ENCODE measurements at places on chromosomes 7 and 10. TPM values are rescaled to one million over a fixed set of nuclear protein-coding genes. Genes with fewer than 3 reads are reported as not detected.
A peak's percentile ranks its signal among the peaks of the same experiment; 100 is the strongest.

Gene LRIT1
- not detected for total RNA-seq

Gene MACC1
- not detected for total RNA-seq

Gene LRMDA
- total RNA-seq: not detected

Gene SAP25
- 0.60 TPM for total RNA-seq

Gene GNAT3
- total RNA-seq: not detected

Gene EVX1
- not detected for total RNA-seq

Gene PLXDC2
- 0.38 TPM for total RNA-seq

Gene AGR2
- total RNA-seq: not detected

Gene ATOH7
- total RNA-seq: not detected

Gene TMEM229A
- not detected for total RNA-seq

- H3K36me3 ChIP-seq: no peaks in the 10 kb centered on the region
- H3K4me1 ChIP-seq: peaks cover 8% of the 10 kb centered on the region
- peaks cover 40% of the 10 kb centered on the region for H3K27me3 ChIP-seq
- no peak overlapping the region for H3K27ac ChIP-seq
- H3K4me3 ChIP-seq: peak overlapping the region; percentile 12
- DNase-seq: no peak
Observed at GRCh38 chr7:73647725-73648592, 19.7 kb upstream of the VPS37D start.

GRCh38 chr10:101238732-101239105, 9.5 kb upstream of the LBX1 start:
- H3K36me3 ChIP-seq: no peaks in the 10 kb centered on the region
- H3K27ac ChIP-seq: no peak overlapping the region
- no peaks in the 10 kb centered on the region for H3K4me1 ChIP-seq

DNA sequence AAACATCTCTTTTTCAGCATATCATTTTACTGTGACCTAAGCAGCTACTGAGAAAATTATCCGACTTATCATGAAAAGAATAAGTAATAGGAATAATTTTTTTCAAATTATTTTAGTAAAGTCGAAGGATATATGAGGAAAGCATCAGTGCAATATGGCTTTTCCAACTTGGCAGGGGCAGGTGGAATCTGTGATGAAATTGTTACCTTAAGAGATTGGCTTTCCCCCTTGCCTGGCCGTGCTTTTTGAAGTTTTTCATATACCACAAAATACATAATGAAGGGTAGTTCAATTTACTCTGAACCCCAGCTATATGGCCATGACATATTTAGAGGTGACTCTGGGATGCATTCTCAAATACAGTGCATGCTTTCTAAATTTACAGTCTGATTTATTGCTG, 87.2 kb upstream of the MKX start:
- no peak for DNase-seq
- no peaks in the 10 kb centered on the region for H3K36me3 ChIP-seq
- no peak overlapping the region for H3K27ac ChIP-seq
- H3K4me3 ChIP-seq: no peak overlapping the region
- H3K27me3 ChIP-seq: no peaks in the 10 kb centered on the region

DNA sequence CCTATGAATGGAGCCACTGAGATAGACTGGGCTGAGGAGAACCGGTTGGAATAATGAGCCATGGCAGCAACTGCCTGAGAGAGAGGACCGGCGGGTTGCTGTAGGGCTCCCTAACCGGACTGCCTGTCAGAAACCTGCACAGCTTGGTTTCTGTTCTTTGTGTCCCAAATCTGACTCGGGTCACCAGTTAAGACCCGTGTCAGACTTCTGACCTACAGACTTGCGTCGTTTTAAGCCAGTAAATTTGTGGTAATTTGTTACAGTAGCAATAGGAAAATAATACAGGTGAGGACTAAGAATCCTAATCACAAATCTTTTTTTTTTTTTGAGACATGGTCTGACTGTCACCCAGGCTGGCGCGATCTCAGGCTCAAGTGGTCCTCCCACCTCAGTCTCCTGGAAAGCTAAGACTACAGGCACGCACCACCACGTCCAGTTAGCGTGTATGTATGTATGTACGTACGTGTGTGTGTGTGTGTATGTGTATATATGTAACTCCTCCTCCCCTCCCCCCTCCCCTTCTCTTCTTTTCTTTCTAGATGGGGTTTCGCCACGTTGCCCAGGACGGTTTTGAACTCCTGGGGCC, 672 bp upstream of the DDX56 start:
- peak overlapping the region; percentile 80 for H3K4me3 ChIP-seq
- no peaks in the 10 kb centered on the region for H3K27me3 ChIP-seq
- H3K27ac ChIP-seq: peak overlapping the region; percentile 60
- H3K36me3 ChIP-seq: peaks cover 74% of the 10 kb centered on the region
- DNase-seq: no peak

- DNase-seq: no peak
- H3K4me3 ChIP-seq: no peak overlapping the region
- H3K36me3 ChIP-seq: no peaks in the 10 kb centered on the region
- H3K27me3 ChIP-seq: no peaks in the 10 kb centered on the region
- H3K4me1 ChIP-seq: no peaks in the 10 kb centered on the region
- no peak overlapping the region for H3K27ac ChIP-seq
Observed at GRCh38 chr7:135341049-135341448, 107.4 kb downstream of the STRA8 start.

DNA sequence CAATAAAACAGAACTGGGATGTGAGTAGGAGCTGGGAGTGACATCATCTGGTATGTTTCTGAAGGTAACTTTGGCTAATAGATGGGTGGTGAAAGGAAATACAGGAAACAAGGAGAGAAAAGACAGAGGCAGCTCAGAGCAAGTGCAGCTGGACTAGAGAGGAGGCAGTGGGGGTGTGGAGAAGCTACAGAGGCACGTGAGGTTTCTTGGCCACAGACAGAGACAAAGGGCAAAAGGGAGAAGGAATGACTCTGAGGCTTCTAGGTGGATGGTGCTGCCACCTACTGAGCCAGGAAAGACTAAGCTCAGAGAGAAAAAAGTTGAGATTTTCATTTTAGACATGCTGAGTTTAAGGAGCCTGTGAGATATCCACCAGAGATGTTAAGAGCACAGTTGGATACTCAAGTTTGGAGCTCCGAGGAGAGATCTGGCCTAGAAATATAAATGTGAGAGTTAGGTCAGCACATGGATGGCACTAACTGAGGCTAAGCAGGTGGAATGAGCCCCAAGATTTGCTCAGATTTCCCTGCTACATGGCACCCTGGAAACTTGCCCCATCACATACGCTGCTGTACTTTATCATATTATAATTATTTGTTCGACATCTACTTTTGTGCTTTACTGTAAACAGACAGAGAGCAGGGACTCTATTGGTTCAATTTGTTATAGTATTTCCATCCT, 293.0 kb upstream of the IMMP2L start:
- H3K4me3 ChIP-seq: no peak overlapping the region
- no peaks in the 10 kb centered on the region for H3K36me3 ChIP-seq
- no peak overlapping the region for H3K27ac ChIP-seq

- H3K36me3 ChIP-seq: no peaks in the 10 kb centered on the region
- no peaks in the 10 kb centered on the region for H3K27me3 ChIP-seq
- no peak overlapping the region for H3K4me3 ChIP-seq
- no peaks in the 10 kb centered on the region for H3K4me1 ChIP-seq
Observed at GRCh38 chr10:18906636-18907035, 142.0 kb upstream of the MALRD1 start.

DNA sequence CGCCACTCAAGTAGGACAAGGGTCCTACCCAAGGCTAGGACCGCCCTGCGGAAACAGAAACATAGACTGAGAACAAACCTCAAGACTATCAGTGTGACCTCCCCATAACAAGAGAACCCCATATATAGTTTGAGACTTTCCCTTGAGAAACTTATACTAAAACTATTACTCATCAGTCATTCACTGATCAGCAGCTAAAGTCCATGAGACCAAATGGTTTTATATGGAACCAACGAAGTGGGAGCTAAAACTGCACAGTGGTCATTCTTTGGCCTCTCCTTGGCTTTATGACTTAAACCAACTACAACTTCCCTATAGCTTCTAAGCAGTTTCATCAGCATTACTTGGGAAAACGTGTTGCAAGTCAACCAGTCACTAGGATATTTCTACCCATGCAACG, 13.7 kb upstream of the ZSCAN21 start:
- peak overlapping the region; percentile 91 for H3K27ac ChIP-seq
- H3K4me3 ChIP-seq: no peak overlapping the region
- H3K36me3 ChIP-seq: peaks cover 67% of the 10 kb centered on the region
- peaks cover 44% of the 10 kb centered on the region for H3K4me1 ChIP-seq
- no peaks in the 10 kb centered on the region for H3K27me3 ChIP-seq

DNA sequence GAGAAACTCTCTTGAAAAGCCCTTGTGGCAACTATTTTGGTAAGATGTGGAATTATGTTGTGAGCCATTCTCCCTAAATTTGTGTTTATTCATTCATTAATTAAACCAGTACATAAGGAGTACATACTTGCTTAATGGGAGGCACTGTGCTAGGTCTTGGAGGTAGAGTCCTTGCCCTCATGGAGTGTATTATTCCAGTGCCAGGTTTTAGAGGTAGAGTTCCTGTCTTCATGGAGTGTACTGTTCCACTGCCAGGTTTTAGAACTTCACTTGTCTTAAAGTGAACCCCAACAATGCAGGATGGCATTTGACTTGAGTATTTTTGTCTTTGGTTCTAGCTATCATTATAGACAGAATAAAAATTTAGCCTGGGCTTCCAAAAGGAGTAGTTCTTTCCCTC, 8.8 kb downstream of the MXI1 start:
- no peak for DNase-seq
- H3K27me3 ChIP-seq: no peaks in the 10 kb centered on the region
- H3K36me3 ChIP-seq: no peaks in the 10 kb centered on the region
- H3K4me1 ChIP-seq: no peaks in the 10 kb centered on the region

- DNase-seq: no peak
- no peaks in the 10 kb centered on the region for H3K27me3 ChIP-seq
- no peak overlapping the region for H3K4me3 ChIP-seq
- no peaks in the 10 kb centered on the region for H3K4me1 ChIP-seq
- no peaks in the 10 kb centered on the region for H3K36me3 ChIP-seq
- H3K27ac ChIP-seq: no peak overlapping the region
Observed at GRCh38 chr7:112162142-112162766, 43.9 kb downstream of the DOCK4 start.

DNA sequence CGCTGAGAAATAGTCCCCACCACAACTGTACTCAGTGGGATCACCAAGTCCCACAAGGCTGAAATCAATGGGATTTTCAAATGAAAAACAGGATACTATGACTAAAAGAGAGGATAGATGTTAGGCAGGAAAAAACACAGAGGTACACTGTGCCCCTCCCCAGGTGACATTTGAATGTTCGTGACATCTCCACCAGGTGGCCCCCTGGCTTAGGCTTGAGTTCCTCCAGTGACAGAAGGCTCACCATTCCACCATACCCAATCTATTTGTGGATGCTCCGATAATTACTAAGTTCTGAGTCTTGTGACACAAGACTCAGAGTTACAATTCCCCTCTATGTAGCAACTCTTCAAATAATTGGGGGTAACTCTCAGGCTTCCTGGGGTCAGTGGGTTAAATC, 77.5 kb upstream of the KCNMA1 start:
- no peaks in the 10 kb centered on the region for H3K27me3 ChIP-seq
- H3K36me3 ChIP-seq: no peaks in the 10 kb centered on the region
- H3K27ac ChIP-seq: no peak overlapping the region
- H3K4me3 ChIP-seq: no peak overlapping the region

DNA sequence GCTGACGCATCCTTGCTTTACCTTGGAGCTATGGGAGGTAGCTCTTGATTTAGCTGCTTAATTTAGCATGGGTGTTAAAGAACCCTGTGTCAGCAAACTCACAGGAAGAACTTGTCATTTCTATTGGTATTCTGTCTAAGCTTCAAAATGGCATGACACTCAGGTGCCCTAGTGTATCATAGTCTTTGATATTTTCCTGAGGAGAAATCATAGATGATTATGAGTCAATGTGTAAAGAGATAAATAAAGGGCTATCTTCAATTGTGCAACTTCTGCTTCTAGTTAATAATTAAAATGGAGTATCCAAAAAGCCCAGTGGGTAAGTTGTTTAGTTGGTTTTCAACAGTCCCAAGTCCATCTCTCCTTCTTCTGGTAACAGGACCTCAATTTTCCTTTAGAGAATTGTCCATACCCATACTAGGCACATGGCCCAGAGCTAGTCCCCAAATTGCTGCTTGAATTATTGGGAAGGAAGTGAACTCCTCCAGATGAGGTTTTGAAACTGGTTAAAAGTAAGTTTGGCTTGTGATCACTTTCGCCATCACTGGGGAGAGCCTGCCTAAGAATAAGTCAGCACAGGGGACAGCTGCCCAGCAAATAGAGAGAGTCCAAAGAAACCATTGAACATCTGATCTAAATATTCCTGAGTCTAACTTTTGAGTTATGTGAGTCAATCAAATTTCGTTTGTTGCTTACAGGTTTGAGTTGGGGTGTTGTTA, 169.0 kb upstream of the PHYHIPL start:
- no peaks in the 10 kb centered on the region for H3K36me3 ChIP-seq
- no peaks in the 10 kb centered on the region for H3K27me3 ChIP-seq
- no peak for DNase-seq

GRCh38 chr10:113076949-113077348, 126.9 kb downstream of the TCF7L2 start:
- no peak overlapping the region for H3K4me3 ChIP-seq
- H3K4me1 ChIP-seq: peaks cover 32% of the 10 kb centered on the region
- no peaks in the 10 kb centered on the region for H3K27me3 ChIP-seq
- peaks cover 9% of the 10 kb centered on the region for H3K36me3 ChIP-seq
- no peak for DNase-seq

DNA sequence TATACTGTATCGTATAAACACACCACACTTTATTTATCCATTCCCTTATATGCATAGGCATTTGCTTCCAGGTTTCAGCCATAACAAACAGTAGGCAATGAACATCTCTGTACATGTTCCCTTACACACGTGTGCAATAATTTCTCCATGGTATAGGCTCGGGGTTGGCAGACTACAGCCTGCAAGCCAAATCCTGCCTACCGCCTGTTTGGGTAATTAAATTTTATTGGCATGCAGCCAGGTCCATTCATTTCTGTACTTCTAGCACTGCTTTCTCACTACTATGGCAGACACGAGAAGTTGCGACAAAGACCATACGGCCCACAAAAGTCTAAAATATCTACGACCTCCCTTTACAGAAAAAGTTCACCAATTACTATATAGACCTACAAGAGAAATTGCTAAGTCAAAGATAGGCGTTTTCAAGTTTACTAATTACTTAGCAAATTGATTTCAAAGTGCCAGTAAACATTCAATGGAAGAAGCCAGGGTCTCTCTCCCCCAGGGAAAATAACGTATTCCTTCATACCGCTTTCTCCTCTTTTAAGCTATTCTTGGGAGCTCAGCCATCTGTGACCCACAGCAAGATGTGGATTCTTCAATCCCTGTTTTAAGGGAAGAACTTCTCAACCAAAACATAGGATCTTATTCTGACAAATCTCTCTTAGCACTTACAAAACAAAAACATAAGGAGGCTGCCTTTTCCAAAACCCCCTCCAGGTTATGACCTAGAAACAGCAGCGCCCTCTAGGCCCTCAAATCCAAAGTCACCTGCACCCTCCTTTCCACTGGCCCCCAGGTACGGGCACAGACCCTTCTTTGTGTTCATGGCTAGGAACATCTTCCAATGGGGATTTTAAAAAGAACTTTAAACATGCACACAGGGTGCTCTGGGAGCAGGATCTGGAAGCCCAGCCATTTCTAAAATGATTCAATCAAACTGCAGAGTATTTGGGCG, 100.5 kb downstream of the FGFR2 start:
- H3K27me3 ChIP-seq: no peaks in the 10 kb centered on the region
- H3K27ac ChIP-seq: no peak overlapping the region
- no peaks in the 10 kb centered on the region for H3K36me3 ChIP-seq

Measured in SJSA1 (cell line).